Purkinje cell (primary cell): ENCODE measurements at places on chromosomes 5 and 9. TPM values are rescaled to one million over a fixed set of nuclear protein-coding genes. Genes with fewer than 3 reads are reported as not detected.

Gene SETX
- 32.4 and 33.8 TPM in 2 replicates for polyA plus RNA-seq

Gene SLC6A19
- polyA plus RNA-seq: not detected in 2 replicates

Gene TLE1
- polyA plus RNA-seq: 12.0 and 15.4 TPM in 2 replicates

Gene DEPDC1B
- polyA plus RNA-seq: not detected in 2 replicates

Gene ARL14EPL
- polyA plus RNA-seq: not detected in 2 replicates

Gene SMIM23
- not detected in 2 replicates for polyA plus RNA-seq

Gene LTC4S
- not detected in 2 replicates for polyA plus RNA-seq

Gene STING1
- 0.82 TPM in 1 of 2 replicates, not detected in the other for polyA plus RNA-seq

Gene RFK
- polyA plus RNA-seq: 31.3 and 42.3 TPM in 2 replicates

Gene GCNT4
- 0.45 and 2.0 TPM in 2 replicates for polyA plus RNA-seq

Gene CCT5
- 218 and 248 TPM in 2 replicates for polyA plus RNA-seq

Gene CATSPER3
- not detected in 2 replicates for polyA plus RNA-seq

Gene INSL4
- not detected in 2 replicates for polyA plus RNA-seq

Gene C7
- polyA plus RNA-seq: 0.28 TPM in 1 of 2 replicates, not detected in the other

Gene RASGEF1C
- 0.97 TPM in 1 of 2 replicates, not detected in the other for polyA plus RNA-seq

Gene GMCL2
- not detected in 2 replicates for polyA plus RNA-seq

Gene TAF11L5
- polyA plus RNA-seq: not detected in 2 replicates

Gene OSMR
- 3.1 TPM in 1 of 2 replicates, not detected in the other for polyA plus RNA-seq

Gene IRX2
- 2.1 and 6.0 TPM in 2 replicates for polyA plus RNA-seq

Gene FCN2
- not detected in 2 replicates for polyA plus RNA-seq

Gene CDH9
- 13.0 TPM in 1 of 2 replicates, not detected in the other for polyA plus RNA-seq

Gene CCDC183
- polyA plus RNA-seq: not detected in 2 replicates

Gene DNAJC21
- 22.1 and 25.9 TPM in 2 replicates for polyA plus RNA-seq

Gene MSX2
- 1.5 TPM in 2 replicates for polyA plus RNA-seq

Gene FAM120A
- polyA plus RNA-seq: 13.7 and 14.2 TPM in 2 replicates

Gene GADD45G
- polyA plus RNA-seq: 0.23 and 0.53 TPM in 2 replicates

Gene UAP1L1
- not detected in 2 replicates for polyA plus RNA-seq

Gene ANKRD31
- polyA plus RNA-seq: 0.32 and 0.42 TPM in 2 replicates

Gene MYOT
- 1.7 and 7.7 TPM in 2 replicates for polyA plus RNA-seq

Gene SPINK6
- polyA plus RNA-seq: 1,307 and 2,131 TPM in 2 replicates

Gene THBS4
- polyA plus RNA-seq: 5.2 and 6.5 TPM in 2 replicates

Gene MLANA
- 0.93 TPM in 1 of 2 replicates, not detected in the other for polyA plus RNA-seq
